Tongue (tissue), 3 donors: ENCODE measurements at places on chromosomes 7 and 10.

DNA sequence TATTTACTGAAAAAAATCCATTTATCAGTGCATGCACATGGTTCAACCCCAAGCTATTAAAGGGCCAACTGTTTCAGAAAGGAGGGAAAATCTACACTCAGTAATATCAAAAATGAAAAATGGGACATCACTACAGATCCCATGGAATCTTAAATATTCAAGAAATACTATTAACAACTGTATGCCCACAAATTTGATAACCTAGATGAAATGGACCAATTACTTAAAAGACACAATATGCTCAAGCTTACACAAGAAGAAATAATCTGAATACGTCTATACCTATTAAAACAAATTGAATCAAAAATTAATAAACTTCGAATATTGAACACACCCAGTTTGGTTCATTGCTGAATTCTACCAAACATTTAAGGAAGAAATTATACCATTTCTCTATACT, 87.9 kb downstream of the KMT2C start:
- DNase-seq: no peak

DNA sequence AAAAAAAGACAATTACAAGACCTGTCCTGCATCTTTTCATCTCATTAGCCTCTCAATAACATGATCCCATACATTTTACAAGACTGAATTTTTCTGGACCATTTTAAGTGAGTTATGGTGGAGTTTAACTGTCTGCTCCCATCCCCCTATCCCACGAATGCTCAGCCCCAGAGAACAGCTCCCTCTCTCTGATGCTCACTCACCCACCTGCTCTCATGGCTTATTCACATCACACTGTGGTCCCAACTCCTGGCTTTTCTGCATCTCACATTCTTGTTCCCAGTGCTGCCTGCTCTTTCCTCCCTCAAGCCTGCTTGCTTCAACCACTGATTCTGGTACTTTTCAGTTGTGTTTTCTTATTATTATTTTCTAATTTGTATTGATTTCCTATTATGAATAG, 20.4 kb upstream of the CCSER2 start:
- DNase-seq: no peak

DNA sequence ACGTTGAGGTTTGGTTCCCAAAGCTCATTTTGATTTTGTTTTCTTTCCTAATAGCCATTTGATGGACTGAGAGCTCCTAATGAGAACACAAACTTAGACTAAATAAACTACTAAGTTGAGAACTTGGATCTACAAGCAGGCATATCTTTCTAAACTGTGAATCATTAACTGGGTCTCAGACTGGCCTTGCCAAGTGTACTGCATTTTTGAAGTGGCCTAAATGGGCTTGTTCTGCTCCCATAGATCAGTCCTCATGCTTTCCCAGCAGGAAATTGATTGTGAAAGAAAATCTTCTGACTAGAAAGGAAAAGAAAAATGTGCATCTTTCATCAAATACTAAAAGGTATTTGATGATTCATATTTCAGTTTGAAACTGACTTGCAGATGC, 46.7 kb upstream of the RBM33 start:
- DNase-seq: no peak

- DNase-seq: no peak
Measured at GRCh38 chr10:76138286-76138685, 706.9 kb downstream of the LRMDA start.

DNA sequence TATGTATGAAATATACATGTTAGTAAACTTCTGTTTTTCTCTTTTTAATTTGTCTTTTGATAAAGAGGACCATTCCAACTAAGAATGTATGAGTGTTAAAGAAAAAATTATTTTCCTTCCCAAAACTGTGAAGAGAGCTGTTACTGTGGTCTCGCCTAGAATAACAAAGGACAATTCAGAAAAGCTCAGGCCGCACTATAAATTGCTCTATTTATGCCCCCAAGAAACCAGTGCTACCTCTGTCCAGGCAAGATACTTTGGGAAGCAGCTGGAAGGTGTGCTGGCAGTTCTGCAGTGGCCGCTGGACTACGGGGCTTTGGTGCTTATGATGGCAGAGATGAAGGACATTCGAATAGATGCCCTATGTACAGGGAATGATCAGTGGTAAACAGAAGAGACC, 252.1 kb downstream of the DOCK4 start:
- no peak for DNase-seq

DNA sequence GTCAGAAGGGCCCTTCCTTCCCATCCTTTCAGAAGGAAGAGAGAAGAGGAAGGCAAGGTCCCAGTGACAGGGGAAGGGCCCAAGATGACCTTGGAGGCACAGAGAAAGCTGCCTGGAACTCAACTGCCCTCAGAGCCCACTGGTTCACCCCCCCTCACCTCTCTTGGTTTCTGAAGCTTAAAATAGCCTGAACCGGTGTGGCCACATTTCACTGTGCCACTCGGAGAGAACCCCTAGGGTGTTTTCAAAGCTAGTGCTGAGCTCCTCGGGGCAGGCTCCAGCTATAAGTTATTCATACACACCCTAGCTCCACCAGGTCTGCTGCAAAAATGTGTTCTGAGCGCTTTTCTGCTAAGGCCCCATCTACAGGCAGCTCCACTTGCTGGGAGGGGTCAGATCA, 60.9 kb upstream of the ADRB1 start:
- DNase-seq: no peak

DNA sequence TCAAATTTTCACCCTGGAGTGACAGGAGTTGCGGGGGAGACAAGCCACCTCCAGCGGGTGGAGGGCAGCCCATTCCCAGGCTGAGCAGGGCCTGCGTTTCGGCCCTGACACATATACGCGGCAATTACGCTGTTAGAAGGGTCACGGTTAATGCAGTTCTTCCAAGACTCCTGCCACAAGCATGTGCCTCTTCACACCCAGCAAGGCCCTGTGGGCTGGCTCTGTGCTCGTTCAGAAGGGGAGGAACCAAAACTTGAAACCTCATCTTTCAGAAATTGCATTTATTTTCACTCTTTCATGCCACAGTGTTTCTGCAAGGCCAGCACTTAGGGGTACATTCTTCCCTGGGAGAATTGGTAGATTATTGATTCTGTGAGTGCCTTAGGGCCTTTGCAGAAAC, 24.7 kb downstream of the LRMDA start:
- DNase-seq: no peak

GRCh38 chr7:112383671-112384417, 66.4 kb upstream of the IFRD1 start:
- DNase-seq: peak; percentile 32

GRCh38 chr7:95526128-95526738, 40.5 kb downstream of the ASB4 start:
- DNase-seq: no peak

GRCh38 chr7:141220263-141220880, 146.5 kb downstream of the TMEM178B start:
- no peak for DNase-seq

GRCh38 chr10:132697578-132698200, 88.3 kb downstream of the NKX6-2 start:
- DNase-seq: no peak

DNA sequence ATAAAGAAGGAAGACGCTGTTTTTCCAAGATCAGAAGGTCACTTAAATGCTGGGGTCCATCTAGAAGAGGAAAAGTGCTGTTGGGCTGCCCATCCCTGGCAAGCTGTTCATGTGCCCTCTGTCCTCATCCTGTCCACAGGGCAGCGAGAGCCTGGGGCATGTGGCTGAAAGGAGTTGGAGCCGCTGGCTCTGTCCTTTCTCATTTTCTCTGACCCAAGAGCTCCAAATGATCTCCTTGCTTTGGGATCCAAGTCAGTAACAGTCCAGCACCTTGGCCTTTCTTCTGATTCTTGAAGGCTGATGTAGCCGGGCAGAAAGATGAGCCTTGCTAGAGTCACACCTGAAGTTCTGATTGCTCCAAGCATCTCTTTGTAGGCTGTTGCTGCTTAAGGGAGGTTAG, 44.4 kb downstream of the SPDYE5 start:
- no peak for DNase-seq

GRCh38 chr7:101121991-101122932, 4.6 kb upstream of the SERPINE1 start:
- peak; percentile 94 for DNase-seq

- no peak for DNase-seq
Measured at GRCh38 chr7:36764929-36765328, 40.6 kb upstream of the AOAH start.

GRCh38 chr7:54153462-54153861, 388.7 kb upstream of the VSTM2A start:
- DNase-seq: no peak

GRCh38 chr10:113780681-113781250, 29.3 kb downstream of the PLEKHS1 start:
- no peak for DNase-seq

DNA sequence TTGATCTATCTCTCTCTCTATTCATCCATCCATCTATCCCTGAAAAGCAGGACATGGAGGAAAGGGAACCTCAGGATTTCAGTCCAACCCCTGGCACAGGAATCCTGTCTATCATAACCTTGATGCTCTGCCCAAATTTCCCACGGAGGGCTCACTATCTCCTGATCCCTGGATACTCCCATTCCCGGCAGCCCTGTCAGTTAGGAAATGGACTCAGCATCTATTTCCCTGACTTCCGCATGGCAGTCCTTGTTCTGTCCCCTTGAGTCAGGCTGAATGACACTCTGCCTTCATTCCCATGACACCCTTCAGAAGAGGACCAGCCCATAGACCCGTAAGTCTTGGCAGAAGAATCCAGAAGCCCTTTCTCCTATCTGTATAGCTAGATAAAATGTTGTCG, 77.7 kb downstream of the VWA2 start:
- no peak for DNase-seq

DNA sequence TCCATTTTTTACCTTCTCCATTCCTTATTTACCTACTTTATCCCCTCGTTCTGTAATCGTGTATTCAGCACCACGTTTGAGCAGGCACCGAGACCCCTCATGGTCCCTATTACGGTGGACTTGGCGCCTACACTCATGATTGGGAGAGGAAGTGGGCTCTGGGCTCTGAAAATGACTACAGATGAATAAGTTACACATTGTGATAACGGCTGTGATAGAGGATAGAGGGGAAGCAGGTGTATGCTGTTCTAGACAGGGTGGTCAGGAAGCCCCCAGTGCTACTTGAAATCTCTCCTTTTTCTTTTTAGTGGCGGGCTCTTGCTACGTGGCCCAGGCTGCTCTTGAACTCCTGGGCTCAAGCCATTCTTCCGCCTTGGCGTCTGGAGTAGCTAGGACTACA, 59.8 kb downstream of the CAMK1D start:
- DNase-seq: no peak

DNA sequence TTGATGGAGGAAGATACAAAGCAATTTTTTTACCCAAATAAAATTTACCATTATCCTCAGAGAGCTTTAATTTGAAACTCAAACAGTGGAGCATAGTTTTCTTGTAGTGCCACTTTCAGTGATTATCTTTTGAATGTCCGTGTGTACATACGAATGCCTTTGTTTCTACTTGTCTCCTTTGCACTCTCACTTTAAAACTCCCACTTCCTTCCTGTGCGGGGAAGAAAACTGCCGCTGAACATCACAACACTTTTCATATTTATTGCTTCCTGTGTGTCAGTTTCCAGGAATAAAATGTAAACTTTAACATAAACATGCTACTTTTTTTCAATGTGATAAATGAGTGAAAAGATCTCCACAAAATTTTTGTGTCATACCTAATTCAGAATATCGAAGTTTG, 102.4 kb downstream of the SEMA3A start:
- no peak for DNase-seq

GRCh38 chr10:10726101-10726500, 291.6 kb upstream of the CELF2 start:
- DNase-seq: no peak

DNA sequence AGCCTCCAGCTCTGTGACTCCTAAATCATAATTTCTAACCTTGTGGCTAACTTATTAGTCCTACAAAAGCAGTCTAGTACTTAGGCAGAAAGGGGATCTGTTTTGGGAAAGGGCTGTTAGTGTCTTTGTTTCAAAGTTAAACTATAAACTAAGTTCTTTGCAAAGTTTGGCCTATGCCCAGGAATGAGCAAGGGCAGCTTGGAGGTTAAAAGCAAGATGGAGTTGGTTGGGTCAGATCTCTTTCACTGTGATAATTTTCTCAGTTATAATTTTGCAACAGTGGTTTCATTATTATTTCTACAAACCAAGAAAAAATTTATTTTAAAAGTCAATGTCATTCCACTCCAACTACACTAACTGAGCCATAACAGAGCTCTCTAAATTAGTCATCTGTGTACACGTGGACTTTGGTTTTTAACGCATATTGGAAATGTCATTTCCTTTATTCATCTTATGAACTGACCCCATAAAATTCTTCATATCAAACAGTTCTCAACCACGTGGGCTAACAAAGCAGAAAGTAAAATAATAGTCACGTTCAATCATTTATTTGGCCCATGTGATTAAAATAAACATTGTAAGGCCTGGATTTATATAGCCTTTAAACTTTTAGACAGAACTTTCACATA, 143.2 kb upstream of the C7orf33 start:
- no peak for DNase-seq

DNA sequence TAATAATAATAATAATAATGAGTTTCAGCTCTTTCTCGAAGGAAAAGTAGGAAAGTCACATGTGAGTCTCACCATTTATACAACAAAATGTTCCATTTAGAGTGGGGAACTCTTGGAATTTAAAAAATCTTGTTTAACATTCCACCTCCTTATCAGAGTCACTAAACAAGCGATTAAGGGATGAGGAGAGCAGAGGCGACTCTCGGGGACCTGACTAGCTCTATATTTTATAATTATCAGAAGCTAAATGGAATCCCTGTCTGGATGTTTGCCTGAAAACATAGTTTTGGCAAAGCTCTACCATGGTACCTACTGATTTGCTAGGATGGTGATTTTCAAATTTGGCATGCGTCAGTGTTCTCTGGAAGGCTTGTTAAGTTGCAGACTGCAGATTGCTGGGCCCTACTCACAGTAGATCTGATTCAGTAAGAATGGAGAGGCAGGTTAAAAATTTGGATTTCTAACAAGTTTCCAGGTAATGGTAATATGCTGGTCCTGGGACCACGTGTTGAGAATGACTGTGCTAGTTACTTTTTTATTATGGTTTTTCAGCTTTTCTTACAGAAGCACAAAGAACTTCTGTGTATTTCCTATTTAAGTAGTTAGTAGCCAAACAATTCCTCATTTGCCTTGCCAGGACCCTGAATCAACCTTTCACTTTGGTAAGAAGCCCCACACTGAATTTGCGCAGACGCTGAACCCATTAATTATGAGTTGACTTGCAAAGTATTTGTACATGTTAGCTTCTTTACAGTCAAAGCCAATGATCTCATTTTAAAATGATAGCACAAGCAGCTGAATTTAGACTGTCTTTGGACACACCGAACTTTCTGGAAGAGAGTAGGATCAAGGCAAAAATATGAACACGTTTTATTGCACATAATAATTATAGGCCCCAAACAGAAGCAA, 39.5 kb downstream of the CPED1 start:
- DNase-seq: no peak

GRCh38 chr10:86107131-86107530, 259.5 kb downstream of the GRID1 start:
- no peak for DNase-seq
